ENCODE measurements at places on chromosomes 7 and 10. TPM values are rescaled to one million over a fixed set of nuclear protein-coding genes. Genes with fewer than 3 reads are reported as not detected.

- peak; percentile 30 for DNase-seq
Measured at GRCh38 chr10:30436671-30437030, 2.7 kb downstream of the MAP3K8 start.

DNA sequence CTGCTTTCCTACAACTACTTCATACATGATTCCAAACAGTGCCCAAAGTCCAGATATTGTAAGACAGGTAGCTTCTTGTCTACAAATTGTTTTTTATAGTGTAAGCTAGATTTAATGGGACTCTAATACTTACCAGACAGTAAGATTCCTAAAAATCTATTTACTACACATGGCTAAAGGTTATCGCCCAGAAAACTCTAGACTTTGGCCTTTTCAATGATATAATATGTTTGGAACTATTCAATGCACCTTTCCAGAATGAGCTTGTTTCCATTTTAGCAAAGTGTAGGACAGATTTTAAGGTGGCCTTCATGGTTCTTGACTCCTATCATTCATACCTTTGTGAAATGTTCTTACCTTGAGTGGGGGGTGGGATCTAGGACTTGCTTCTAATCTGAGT lies 951.0 kb downstream of the SORCS1 start:
- no peak for DNase-seq

The C10orf53 gene
- not detected for total RNA-seq

The UBTD1 gene
- 81.9 TPM for total RNA-seq

The SMKR1 gene
- not detected for total RNA-seq

DNA sequence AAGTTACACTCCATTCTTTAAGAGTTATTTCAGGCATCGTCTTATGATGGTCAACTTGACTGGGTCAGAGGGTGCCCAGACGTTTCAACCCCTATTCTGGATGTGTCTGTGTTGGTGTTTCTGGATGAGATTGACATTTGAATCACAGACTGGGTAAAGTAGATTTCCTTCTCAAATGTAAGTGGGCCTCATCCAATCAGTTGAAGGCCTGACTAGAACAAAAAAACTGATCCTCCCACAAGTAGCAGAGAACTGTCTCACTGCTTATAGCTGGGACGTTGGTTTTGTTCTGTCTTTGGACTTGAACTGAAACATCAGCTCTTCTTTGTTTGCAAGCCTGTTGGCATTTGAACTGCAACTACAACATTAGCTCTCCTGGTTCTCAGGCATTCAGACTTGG lies 76.3 kb upstream of the LYZL1 start:
- no peak for DNase-seq

- DNase-seq, result no peak
Measured at GRCh38 chr7:75856536-75856935, 22.3 kb upstream of the RHBDD2 start.

The CASD1 gene
- 9.9 TPM for total RNA-seq

The HOXA7 gene
- total RNA-seq, result not detected

The GIMAP4 gene
- not detected for total RNA-seq

The MYL10 gene
- 0.73 TPM for total RNA-seq

DNA sequence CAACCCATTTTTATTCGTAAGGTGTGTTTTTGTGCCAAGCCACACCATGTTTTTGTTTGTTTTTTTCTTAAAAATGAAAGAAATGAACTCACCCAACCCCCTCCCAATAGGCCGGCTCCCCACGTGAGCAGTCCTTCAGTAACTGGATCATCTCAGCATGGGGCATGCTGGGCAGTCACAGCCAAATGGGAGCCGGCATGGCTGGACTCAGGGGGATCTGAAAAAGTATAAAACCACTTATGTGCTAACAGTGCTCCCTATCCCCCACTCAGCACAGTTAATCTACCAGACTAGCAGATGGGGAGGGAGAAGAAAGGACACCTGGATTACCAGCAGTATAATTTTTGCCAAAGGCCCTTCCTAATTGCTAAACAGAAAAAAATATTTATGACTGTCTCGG lies 39.3 kb downstream of the BAZ1B start:
- no peak for DNase-seq

- DNase-seq, result no peak
Measured at GRCh38 chr7:40490603-40490924, 355.8 kb downstream of the SUGCT start.

- DNase-seq, result no peak
Measured at GRCh38 chr10:95475827-95476468, 85.2 kb downstream of the SORBS1 start.
